ENCODE measurements at places on chromosomes 7 and 10.

GRCh38 chr10:61708846-61709245 is 46.1 kb downstream of the CABCOCO1 start:
- DNase-seq = no peak

DNA sequence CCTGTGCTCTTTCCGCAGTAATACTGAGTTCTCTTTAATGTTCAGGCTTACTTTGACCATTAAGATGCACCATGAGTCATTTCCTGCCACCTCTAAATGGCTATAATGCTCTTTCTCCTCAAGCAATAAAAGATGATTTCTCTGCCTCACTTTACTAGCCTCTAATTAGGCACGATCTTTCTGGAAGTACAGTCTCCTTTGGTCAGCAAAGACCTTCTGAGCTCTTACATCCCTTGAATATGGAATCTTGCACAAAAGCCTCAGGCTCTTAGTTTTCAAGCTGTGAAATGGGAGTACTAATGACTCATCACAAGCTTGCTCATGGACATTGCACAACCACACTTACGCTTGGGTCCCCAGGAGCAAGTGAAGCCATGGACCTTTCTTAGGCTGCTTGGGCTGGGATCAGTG is 85.9 kb downstream of the FRMD4A start:
- no peak for DNase-seq

- DNase-seq = no peak
Measured at GRCh38 chr7:149839933-149840332, 1.8 kb downstream of the ZNF862 start.

DNA sequence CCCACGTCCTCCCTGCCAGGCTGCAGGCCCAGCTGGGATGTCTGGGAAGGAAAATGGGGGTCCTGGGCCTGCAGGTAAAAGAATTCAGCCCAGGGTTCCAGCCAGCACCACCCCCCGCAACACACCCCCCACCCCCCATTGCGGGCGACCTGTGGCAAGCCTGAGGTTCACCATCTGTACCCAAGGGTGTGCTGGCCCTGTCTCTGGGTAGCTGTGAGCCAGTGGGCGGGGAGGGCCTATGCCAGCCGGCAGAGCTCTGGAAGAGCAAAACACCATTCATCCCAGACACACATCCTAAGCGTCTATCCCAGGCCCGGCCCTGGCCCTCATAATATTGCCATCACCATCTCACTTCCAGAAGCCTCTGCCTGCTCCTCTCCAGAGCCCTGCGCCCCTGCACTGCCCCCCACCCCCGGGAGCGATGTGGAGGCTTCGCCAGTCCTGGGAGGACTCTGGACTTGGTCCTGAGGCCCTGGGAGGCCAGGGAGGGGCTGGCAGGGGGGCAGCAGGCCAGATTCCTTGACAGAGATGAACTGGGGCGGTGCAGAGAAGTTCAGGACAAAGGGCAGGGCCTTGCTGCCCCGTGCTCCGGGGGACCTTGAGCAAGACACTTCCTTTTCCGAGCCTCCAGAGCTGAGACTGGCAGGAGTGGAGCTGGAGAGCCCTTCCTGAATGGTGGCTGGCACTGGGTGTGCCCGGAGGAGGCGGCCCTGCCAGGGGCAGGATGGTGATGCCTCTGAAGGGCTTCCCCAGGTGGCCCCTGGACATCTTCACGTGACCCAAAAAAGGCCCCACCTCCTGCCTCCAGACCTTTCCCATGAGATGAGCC is 8.7 kb upstream of the TTYH3 start:
- no peak for DNase-seq

- no peak for DNase-seq
Measured at GRCh38 chr10:88336334-88336733, 246.8 kb downstream of the RNLS start.

- no peak for DNase-seq
Measured at GRCh38 chr7:153564391-153564790, 487.8 kb upstream of the DPP6 start.

Measured in stimulated activated CD8-positive, alpha-beta memory T cell treated with anti-CD3 and anti-CD28 coated beads, Interleukin-4, amount 100 ng/mL, for 24 hours (primary cell).